ENCODE measurements at places on chromosomes 2 and 18.

DNA sequence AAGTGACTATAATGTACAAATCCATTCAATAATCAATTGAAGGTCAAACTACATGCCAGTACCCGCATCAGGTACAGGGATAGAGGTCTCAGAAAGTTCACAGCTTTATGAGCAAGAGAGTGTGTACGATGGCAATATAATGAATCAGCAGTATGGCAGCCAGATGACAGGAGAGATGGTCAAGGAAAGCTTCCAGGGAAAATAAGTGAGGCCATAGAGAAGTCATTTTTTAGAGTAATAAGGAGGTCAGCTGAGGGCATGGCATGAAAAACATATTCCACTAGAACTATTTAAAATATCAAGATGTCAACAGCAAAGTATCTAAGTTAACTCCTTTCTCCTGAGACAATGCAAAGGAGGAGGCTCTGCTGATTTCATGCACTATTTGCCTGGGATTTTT is 108.0 kb downstream of the SLC8A1 start:
- DNase-seq = no peak

- DNase-seq = no peak
Observed at GRCh38 chr2:70957798-70958197, 20.6 kb upstream of the ANKRD53 start.

GRCh38 chr18:10301831-10302483 is 152.5 kb upstream of the APCDD1 start:
- DNase-seq = no peak

- DNase-seq = no peak
Observed at GRCh38 chr2:231186325-231186724, 12.1 kb upstream of the ARMC9 start.

DNA sequence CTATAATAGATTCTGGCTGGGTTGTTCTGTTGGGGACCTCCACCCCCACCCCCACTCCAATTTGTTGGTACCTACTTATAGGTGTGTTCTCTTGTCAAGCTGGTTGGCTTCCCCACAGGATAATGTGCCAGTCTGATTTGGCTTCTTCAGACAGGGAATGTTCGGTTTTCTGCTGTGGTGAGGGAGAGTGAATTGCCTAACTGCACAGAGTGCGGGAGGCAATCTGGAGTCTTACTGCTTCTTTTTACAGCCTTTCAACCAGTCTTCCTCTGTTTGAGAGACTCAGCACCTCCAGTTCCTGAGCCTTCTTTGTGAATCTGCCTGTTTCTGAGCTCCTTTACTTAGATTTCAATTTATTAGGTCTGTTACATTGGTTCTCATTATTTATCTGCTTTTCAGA is 27.4 kb upstream of the SNORC start:
- no peak for DNase-seq

GRCh38 chr2:119650846-119651370 is 28.1 kb upstream of the TMEM177 start:
- DNase-seq = no peak

DNA sequence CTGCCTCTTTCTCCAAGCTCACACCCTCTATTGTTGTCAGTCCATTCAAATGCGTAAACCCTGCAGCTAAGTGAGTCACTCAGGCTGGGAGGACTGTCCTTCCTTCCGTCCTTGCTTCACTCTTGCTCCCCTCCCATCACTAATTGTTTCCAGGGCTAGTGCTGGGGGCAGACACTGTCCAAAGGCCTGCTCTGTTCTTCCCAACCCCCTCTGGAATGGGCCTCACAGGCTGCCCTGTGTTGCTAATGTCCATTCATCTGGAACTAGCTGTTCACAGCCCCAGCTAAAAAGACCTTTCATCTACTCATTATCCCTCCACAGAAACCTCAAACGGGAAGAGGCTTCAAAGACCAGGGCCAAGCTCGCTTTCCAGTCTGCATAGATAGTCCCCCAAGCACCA is 31.9 kb upstream of the NRP2 start:
- no peak for DNase-seq

DNA sequence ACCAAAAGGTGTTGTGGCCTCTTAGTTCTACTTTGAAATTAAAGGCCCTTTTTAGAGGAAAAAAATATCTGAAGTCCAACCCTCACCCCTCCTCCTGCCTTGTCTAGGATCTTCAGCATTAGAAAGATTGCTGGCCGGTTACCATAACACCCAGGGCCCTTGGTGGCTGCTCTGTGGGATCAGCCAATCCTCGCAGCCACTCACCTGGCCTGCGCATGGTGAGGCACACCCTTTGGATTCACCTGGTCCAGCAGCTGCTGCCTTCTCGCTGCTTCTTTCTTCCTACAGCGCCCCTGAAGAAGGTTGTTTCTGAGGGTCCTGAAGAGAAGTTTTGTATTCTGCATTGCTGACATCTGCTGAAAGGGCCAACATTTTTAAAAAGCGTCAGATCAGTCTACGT is 25.2 kb downstream of the DYTN start:
- DNase-seq = no peak

- DNase-seq = no peak
Observed at GRCh38 chr2:227006189-227006897, 157.7 kb downstream of the COL4A4 start.

DNA sequence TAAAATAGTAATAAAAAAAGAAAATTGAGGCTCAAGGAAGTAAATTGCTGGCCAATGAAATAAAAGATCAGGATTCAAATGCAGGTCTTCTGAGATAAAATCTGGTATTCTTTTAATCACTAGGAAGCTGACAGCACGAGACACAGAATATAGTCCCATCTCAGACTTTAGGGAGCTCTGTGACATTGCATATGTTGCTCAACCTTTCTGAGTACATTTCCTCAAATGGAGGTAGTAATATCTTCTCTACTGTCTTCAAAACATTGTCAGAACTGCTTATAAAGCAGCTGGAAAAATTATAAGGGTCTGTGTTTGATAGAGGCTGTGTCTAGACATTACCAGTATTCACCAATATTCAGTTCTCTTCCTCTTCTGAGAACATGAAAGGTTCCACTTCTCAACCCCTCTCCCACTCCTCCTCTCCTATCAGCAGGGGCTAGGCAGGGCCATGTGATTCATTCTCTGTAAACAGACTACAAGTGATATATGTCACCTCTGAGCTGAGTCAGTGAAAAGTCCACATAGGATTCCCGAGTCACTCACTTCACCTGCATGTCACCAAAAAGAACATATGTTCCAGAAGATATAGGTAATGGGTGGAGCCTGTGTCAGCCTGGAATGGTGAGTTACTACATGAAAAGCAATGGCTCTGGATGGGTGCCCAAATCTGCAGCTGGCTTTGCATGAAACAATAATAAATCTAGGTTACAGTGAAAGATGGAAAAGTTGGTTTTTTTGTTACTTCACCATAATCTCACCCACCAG is 7.1 kb downstream of the KCNE4 start:
- no peak for DNase-seq

DNA sequence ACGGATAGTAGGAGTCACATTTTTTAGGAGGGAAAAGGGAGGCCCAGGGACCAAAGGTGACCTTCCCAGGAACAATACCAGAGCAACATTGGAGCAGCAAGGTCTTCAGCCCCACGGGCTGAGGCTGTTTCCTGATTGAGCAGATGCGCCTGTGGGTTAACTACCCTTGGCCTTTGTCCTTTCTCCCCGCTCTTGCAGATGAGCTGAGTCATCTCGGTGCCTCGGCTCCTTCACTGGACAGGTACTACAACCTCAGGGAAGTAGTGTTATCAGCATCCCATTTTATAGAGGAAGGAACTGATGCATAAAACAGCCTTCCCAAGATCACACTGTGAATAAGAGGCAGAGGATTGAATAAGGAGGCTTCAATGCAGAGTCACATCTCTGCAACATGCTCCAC is 43.5 kb downstream of the DHRS9 start:
- no peak for DNase-seq

DNA sequence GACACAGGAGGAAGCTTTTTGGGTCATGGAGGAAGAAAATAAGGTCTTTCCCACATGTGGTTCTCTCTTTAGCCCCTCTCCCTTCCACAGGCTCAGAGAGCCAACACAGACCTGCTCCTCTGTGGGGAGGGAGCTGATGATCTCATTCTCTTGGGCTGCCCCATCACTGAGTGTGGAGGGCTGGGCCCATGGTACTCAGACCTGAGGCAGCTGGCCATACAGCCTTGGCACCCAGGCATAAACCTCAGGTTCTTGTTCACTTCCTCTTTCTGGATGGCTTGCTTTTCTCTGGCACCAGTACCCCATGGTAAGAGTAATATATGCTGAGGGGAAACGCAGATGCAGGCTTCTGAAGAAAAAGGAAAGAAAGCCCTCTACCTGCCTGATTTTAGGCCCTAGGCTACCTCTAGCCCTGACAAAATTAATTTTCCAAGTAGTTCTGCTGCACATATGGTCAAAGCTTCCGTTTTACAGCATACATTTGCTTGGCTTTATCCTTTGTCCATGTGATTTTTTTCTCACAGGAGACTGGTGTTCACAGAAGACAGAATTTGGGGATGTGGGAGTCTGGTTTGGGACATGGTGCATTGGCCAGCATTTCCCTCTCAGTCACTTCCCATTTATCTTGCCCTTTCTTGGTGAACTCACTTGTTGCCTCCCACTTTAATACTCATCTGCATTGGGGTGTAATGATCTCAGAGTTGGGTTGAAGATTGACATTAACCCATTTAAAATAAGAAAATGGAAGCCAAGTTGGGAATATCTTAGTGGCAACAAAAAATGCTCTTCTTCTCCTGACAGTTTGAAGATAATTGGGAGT is 11.1 kb downstream of the DHRS9 start:
- peak; percentile 54 for DNase-seq

- DNase-seq = no peak
Observed at GRCh38 chr2:48213646-48214045, 307.3 kb upstream of the FBXO11 start.

DNA sequence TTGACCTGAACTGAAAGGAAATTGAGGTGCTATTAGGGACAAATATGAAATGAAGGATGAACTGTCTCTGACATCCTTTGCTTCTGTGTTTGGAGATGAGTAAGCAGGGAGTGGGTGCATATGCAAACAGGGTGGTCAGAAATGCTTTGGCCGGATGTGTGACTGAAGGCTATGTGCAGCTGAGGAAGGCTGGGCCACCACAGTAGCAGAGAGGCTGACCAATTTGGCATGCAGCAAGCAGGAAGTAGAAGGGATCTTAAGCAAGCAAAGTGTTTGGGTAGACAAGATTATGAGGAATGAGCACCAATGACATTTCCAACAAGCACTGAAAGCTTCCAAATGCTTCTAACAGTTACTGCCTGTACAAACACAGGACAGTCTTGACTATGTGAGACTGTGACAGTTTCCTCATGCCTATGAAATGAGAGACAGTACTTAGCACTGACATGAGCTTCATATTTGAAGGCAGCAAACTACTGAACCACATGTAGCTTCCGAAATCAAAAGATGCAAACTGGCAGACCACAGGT is 3.3 kb upstream of the ACTR3 start:
- peak; percentile 91 for DNase-seq

DNA sequence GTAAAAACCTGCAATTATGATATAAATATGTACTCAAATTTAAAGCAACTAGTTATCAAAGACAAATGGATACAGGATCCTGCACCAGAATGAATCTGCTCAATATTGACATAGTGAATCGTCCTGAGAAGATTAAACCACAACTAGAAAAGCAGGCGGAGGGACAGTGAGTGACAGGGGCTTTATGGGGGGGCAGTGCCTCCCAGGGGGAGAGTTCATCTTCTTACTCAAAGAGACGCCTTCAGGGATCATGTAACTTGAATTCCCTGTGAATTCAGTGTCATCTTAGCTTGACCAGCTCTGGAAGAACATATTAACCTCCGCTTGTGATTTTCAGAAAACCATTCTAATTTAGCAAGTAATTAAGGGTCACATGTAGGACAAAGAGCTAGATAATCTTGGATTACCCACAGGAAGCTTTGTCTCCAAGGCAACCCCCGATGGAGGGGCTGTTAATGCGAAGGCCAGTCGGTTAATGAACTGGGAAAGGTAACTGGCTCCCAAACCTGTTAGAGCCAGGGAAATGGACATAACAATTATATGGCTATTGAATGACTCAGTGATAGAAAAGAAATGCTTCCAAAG is 17.4 kb upstream of the LMAN1 start:
- DNase-seq = no peak

- DNase-seq = no peak
Observed at GRCh38 chr18:40690062-40690461, 1265.0 kb upstream of the PIK3C3 start.

- DNase-seq = no peak
Observed at GRCh38 chr2:240918258-240919091, 12.3 kb downstream of the CROCC2 start.

- DNase-seq = no peak
Observed at GRCh38 chr18:40338284-40338683, 1616.8 kb upstream of the PIK3C3 start.

GRCh38 chr2:171034315-171034714 is 105.3 kb downstream of the GORASP2 start:
- no peak for DNase-seq

DNA sequence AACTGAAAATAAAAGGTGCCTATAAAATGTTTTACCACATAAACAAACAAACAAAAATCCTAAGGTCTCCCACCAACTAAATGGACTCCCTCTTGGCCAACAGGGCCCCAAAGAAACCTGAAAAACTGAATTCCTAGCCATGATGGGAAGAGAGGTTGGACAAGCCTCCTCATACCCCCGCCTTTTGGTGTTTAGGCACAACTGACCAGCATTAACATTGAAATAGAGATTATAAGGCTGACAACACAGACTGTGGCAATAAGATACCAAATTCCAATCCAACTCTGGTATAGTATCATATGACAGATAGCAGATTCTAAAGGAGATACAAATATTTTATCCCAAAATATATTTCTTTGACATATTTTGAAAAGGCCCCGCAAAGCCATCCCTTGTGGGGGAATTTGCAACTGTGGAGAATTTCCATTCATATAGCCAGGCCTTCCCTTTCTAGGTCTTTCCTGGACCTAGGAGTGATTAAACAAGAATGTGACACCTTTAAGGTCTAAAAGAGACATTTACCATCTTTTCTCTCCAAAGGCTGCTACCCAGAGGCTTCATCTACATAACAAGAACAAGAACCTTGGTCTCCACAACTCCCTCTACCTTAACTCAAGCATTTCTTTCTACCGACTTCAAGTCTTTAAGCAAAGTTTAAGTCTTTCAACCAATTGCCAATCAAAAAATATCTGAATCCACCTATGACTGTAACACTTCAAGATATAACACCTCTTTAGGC is 80.0 kb downstream of the CHN1 start:
- DNase-seq = no peak

DNA sequence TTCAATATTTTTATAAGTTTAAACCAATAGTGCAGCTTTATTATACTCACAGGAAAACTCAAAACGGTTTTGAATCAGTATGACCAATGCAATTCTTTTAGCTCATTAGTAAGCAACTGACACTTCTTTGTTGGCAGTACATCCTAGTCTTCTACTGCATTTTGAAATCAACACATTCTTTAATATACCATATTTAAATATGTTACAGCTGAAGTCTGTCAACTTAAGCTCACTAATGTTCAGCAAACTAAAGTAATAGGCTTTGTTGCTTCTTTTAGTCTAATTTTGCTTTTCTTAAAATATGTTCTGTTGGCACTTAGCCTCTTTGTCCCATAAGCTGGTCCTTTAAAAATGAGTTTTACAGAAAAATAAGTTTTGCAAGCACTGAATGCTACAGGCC is 55.4 kb upstream of the CCBE1 start:
- no peak for DNase-seq

- no peak for DNase-seq
Observed at GRCh38 chr2:239150125-239151011, 250.5 kb downstream of the HDAC4 start.
